ENCODE measurements at places on chromosomes 3 and 15. TPM values are rescaled to one million over a fixed set of nuclear protein-coding genes. Genes with fewer than 3 reads are reported as not detected.

CCR3 gene
- not detected for total RNA-seq

P2RY13 gene
- not detected for total RNA-seq

TEX55 gene
- not detected for total RNA-seq

GRM2 gene
- 0.24 TPM for total RNA-seq

CSPG5 gene
- 0.08 TPM for total RNA-seq

MYLK gene
- total RNA-seq: 110 TPM
